Endodermal cell (in vitro differentiated cells): ENCODE measurements at places on chromosomes 1 and 21. TPM values are rescaled to one million over a fixed set of nuclear protein-coding genes. Genes with fewer than 3 reads are reported as not detected.

DNA sequence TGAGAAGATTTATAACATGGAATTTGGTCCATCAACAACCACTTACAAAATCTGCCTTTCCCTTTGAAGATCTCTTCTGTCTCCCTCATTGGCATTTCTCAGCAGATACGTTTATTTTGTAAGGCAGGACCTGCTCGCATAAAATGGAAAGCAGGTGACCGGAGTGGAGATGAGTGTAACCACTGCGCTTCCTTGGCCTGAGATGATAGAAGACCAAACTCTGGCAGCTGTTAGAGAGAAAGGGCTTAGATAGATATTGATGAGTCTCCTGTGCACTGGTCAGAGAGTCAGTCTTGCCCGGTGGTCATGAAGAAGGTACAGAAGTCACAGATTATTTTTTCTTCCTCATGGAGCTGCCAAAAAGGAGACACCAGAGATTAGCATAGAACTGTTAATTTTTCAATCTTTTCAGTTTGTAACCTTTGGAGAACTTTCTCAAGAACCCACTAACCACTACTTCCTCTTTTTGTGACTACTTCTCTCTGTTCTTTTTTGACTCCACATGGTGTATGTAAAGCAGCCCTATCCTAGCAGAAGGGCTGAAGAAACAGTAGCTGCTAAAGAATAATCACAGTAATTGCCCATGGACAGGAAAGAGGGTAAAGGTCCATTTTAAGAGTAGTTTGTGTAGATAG is 47.6 kb downstream of the FCRL3 start:
- DNase-seq = no peak

- DNase-seq = no peak
Measured at GRCh38 chr1:214970016-214970415, 112.5 kb upstream of the KCNK2 start.

Gene TRIM33
- 50.6 to 54.4 TPM (median 52.5 TPM) in 3 replicates for total RNA-seq

- peak; percentile 50 for DNase-seq
Measured at GRCh38 chr1:202143011-202143767, 1.3 kb downstream of the ARL8A start.

- no peak for DNase-seq
Measured at GRCh38 chr1:21629971-21630370, 39.2 kb downstream of the RAP1GAP start.

GRCh38 chr1:241518476-241519307 is 863 bp downstream of the FH start:
- no peak for DNase-seq

DNA sequence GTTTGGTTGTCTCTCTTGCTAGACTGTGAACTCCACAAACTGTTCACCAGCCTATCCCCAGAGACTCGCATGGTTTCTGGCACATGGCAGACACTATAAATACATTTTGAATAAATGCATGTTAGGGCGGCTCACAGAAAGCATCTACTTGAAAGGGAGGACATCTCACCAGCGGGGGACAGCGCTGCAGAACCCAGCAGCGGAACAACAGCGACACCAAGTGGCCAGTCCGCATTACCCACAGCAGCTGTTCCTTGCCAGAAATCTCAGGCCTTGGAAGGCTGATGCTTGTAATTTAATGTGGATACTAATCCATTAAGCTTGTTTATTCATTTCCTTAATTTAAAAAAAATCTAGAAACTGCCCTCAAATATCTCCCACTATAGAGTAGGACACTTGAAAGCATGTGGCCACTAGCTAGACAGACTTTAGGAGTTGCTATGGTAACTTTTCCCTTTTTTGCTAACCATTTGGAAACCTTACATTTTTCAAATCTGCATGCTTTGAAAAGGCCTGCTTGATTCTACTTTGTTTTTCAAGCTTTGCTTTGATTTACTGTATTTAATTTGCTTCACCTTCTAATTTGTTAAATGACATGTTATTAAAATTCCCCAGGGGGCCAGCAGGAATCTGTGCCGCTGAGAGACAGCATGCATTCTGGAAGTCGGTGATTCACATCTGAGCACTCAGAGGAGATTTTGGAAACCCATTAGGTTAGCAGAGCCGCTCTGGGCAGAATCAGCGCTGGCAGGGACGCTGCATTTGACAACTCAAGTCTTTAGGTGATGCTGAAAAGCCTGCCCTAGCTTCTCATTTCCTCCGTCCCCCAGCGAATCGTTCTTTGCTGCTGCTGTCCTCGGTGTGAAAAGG is 63.5 kb upstream of the SSX2IP start:
- DNase-seq = peak; percentile 91

- DNase-seq = no peak
Measured at GRCh38 chr1:208265122-208265469, 20.9 kb upstream of the PLXNA2 start.

DNA sequence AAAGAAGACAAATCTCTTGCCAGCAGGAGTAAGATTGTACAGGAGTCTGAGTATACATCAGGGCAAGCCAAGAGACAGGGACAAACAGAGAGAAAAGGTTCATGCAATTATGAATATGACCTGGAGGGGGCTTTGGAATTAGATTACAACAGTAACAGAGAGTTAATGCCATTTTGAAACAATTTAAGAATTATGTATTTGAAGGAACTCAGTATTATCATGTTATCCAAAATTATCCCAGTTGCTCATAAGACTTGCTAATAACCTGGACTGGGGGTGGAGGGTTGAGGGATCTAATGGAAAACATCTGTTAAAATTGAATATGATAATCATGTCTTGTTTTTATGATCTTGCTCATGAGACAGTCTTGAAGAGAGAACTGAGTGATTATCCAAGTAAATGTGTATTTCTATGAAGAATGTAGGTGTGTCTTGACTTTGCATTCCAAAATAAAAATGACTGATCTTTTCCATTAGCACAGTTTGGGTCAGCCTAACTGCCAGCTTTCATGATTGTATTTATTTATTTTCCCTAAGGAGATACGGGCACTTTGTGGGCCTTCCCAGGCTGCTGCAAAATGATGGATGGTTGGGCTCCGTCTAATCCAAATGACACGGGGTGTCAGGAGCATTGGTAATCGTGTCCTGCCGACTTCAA is 117.7 kb downstream of the ERG start:
- no peak for DNase-seq

DNA sequence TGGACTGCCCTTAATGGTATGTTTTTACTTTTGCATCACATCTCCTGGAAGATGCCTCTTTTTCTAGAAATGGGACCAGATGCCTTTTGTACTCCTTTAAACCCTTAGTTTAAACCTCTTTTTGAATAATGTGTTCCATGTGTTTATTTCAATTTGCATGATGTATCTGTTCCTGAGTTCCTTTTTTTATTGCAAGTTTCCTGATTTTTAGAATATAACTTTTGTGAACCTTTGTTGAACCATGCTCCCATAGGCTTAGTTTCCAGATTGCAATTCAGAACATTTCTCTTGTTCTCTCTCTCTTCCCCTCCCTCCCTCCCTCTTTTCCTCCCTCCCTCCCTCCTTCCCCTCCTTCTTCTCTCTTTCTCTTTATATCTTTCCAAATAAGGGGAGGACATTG is 81.9 kb downstream of the RGL1 start:
- DNase-seq = no peak

Gene AHDC1
- 39.3 to 47.1 TPM (median 41.3 TPM) in 3 replicates for total RNA-seq
